ENCODE measurements at places on chromosomes 3 and 15. TPM values are rescaled to one million over a fixed set of nuclear protein-coding genes. Genes with fewer than 3 reads are reported as not detected.

DNA sequence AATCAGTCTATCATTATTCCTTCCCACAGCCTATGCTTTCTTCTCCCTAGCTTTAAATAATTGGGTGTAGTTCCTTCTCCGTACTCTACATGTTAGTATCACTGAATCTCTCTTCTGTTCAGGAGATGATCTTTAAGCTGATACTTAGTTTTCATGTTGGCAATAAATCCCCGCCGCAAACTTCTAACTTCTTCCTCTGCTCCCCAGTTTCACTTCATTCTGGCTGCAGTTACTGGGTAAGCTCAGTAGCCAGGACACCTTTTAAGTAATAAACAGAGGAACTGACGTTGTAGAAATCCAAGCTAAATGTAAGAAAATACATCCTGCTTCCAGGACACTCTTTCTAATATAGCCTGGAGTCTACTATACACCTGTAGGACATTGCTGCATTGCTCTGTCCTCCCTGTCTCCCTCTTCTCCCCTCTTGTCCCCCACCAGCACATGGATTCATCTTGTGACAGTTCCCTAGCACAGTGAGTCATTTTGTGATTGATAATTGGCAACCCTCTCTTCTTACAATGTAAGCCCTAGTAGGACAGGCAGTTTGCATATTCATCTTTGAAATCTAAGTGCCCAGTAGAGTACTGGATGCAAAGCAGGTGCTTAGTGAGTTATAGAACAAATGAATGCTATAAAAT lies 598.2 kb downstream of the UNC13C start:
- DNase-seq: no peak

The RTP4 gene
- 4.6 TPM for polyA plus RNA-seq

- no peak for DNase-seq
These were observed 313.9 kb upstream of the CTNNB1 start for GRCh38 chr3:40885430-40885829.

DNA sequence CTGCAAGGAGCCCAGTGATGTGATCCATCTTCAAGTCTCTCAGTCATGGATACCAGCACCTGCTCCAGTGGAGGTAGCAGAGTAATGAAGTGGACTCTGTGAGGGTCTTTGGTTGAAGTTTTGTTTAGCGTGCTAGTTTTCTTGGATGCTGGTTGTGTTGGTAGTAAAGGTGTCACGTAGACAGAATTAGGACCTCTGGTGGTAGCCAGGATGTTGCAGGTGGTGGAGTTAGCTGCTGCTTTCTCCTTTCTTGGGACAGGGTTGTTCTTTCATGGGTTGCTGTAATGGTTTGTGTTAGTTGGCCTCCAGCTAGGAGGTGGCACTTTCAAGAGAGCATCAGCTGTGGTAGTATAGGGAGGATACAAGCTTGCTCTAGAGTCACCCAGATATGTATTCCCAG lies 125.2 kb downstream of the ANXA2 start:
- DNase-seq: no peak

DNA sequence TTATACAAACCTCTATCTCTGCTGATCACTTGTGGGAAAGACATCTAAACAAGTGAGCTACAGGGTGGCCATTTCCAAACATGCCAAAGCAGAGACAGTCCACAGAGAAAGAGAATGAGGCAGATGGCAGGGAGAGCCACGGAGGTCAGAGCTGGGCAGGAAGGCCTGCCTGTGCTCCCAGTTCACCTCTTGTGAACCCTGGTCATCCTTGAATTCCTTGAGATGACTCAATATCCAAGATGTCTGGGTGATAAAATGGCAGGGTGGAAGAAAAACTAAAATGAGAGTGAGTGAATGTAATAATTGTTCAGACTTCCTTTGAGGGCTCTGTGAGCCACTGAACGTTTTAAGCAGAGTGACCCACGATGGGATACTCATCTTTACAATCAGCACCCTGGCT lies 104.8 kb downstream of the PLCH1 start:
- no peak for DNase-seq

The CCR8 gene
- not detected for polyA plus RNA-seq

- no peak for DNase-seq
These were observed 402.9 kb downstream of the TBL1XR1 start for GRCh38 chr3:176794406-176794805.

The ADPRH gene
- polyA plus RNA-seq: 14.6 TPM

DNA sequence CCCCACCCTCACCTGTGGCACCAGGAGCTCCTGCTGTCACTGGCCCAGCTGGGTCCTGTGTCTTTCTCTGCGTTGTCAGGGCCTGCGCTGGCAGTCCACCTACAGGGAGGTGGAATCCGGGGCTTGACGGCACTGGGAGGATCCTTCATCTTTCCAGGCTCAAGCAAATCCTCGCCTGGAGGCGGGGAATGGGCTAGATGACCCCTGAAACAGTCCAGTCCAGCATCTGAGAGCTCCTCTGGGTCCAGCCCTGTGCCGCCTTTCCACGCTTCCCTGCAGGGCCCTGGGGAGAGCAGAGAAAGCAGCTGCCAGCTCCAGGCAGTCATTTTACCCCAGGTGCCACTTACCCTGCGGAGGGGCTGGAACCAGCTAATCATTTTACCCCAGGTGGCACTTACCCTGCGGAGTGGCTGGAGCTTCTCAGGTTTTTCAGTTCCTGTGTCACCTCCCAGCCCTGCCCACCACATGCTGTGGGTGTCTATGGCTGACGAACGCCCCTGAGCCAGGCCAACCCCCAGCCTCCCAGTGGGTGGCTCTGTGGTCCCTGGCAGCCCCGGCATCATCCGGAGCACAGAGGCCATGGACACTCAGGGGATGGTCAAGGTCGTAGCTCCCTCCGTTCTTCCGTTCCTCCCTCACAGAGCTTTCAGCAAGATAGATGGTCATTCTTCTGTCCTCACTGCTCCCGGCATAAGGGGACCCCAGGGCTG lies 17.9 kb upstream of the ADIPOQ start:
- no peak for DNase-seq

The PLXNA1 gene
- 9.2 TPM for polyA plus RNA-seq

GRCh38 chr3:174873832-174874657 lies 14.9 kb downstream of the NAALADL2 start:
- DNase-seq: no peak

The ZFYVE19 gene
- polyA plus RNA-seq: 14.7 TPM

DNA sequence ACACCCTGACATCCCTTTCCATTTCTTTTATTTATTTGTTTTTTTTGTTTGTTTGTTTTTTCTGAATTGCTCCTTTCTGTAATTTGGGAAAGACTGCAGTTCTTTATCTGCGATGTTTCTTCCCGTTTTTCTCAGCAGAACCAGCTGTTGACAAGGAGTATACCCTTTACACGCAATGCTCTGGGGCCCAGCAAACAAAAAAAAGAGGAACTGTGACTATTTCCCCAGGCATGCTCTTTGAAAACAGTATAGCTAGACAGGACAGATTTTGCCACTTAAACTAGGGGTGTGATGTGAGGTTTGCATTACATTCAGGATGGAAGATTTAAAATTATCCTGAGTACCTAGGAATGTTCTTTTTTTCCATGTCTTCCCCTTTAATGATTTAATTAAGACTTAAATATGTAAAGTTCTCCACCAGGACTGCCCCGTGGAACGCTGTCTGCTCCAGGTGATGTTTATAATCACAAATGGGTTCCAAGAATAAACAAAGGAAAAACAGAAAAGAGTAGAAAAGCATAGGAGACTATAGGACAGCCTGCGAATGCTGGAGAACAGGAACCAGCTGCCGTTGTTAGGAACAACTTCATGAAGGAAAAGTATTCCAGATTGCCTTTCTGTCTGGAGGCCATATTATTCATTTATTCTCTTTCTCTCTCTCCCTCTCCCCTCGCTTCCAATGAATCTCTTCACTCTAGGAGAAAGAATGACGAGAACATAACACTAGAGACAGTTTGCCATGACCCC lies 43.3 kb downstream of the TGFBR2 start:
- DNase-seq: no peak

GRCh38 chr3:42707620-42708355 lies 5.2 kb upstream of the HHATL start:
- DNase-seq: no peak

The IQCH gene
- polyA plus RNA-seq: 0.78 TPM

DNA sequence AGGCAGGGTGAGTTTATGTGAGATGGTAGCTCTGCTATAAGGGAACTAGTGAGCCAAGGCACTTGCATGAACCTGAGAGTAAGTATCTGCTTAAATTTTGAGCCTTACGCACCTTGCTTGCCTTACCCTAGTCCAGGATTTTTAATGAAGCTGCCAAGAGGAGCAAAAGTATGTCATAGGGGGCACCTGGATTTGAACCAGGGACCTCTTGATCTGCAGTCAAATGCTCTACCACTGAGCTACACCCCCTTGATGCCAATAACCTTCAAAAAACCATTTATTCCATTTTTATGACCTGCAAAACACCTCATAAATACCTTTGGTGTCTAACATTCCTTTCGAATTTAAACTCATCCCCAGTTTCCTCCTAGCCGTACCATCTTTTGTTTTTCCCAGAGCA lies 88.3 kb upstream of the ACP3 start:
- DNase-seq: no peak

GRCh38 chr15:51224428-51224827 lies 114.0 kb downstream of the CYP19A1 start:
- no peak for DNase-seq

The ADGRG7 gene
- polyA plus RNA-seq: not detected

DNA sequence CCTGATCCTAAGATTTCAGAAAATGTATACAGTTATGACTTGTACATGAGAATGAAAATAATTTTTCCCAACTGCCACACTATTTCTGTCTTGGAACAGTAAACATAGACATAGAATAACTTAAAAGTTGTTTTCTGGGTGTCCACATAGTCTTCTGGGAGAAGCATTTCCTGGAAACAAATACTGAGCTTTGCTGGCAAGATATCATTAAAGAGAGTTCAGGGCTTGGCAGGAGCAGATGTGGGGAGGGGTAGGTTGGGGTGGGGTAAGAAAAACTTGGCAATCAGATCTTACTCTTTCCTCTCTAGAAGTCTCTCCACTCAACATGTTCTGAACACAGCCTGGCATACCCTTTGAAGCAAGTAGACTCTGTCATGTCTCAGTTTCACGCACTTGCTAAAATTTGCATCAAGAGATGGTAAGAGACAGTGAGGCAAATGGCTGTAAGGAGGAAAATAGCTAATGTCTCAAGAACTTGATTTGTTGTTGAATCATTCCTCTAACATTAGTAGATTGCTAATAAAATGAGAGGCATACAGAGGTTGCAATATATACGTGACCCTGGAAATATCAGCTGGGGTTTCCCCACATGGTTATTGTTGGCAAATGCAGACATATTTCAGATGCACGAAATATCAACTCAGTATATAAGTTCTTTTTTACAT lies 27.3 kb upstream of the ABI3BP start:
- no peak for DNase-seq

The NEK10 gene
- polyA plus RNA-seq: 0.41 TPM

- DNase-seq: no peak
These were observed 91.1 kb downstream of the TOP2B start for GRCh38 chr3:25573386-25574171.

- DNase-seq: no peak
These were observed 31.7 kb upstream of the MNS1 start for GRCh38 chr15:56496635-56497034.

DNA sequence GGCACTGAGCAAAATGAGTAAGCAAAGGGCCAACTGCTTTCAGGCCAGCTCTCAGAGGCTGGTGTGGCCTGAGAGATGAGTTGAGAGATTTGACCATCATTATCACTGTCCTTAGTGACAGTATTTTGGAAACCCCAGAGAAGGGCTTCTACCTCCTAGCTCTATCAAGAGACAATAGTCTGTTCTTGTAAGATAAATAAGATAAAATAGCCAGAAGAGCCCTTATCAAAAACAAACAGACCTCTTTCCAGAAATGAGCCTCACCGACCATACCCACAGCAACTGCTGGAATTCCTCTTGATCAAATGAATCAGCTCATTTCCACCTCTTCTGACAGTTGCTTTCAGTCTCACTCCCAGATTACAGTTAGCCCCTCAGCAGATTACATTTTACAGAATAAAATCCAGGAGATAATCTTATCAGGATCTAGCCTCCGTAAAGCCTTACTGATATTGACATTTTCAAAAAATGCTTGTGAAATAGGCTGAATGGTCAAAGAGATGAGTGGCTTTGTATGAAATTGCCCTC lies 4.5 kb downstream of the HDC start:
- no peak for DNase-seq

GRCh38 chr15:71538181-71538580 lies 272.2 kb upstream of the NR2E3 start:
- no peak for DNase-seq

DNA sequence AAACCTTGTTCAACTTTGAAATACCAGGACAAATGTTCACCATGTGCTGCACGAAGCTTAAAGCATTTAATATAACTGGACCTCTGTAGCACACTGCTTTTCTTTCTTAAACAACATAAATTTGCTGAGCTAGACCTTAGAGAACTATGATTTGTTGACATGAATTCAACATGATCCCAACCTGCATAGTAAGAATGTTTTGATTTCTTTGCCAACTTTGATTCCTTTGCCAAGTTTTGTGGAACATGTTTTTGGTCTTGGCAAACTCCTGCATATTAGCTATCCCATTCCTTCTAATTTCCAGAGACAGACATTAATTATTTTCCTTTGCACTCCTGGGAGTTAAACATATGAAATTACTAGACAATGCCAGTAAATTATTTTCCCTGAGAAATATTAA lies 197.2 kb upstream of the RBMS3 start:
- no peak for DNase-seq

The TIGIT gene
- 0.07 TPM for polyA plus RNA-seq

DNA sequence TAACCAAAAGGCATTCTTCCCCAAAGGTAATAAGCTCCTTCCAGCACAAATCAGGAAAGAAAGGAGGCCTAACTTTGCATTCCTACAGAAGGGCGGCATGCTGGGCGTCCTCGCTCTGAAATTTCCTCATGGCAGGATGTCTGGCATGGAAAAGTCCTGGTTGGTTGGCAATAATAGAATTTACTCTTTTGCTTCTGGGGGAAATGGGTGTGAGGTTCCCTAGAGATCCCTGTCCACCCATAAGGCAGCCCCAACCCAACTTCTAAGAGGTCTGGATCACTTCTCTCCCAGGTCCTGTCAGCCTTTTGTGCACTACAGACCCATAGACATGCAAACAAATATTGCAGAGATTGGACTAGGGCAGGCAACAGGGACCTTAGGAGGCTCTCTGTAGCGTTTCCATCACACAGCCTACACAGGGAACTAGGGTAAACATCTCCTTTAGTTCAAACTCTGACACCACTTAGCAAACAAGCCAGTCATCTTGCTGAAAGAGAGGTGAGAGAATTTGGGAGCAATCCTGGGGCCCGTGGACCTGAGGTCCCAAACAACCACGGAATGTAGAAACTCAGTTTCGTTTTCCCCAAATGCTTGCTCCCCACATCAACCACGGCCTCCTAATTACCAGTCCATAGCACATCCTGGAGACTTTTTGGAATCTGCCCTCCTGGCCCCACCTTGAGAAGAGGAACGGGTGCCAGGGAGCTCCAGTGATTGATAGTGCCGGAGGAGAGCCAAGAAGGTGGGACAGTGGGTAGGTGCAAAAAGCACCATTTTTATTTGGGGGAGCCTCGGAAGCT lies 2.1 kb downstream of the ZIC4 start:
- DNase-seq: no peak

The INSYN1 gene
- polyA plus RNA-seq: 11.9 TPM

GRCh38 chr3:171834461-171834801 lies 8.7 kb upstream of the TMEM212 start:
- no peak for DNase-seq

The RLBP1 gene
- polyA plus RNA-seq: not detected

GRCh38 chr3:28476194-28476593 lies 127.6 kb upstream of the AZI2 start:
- no peak for DNase-seq

The ELL3 gene
- polyA plus RNA-seq: 4.7 TPM
